Activated CD4-positive, alpha-beta T cell treated with anti-CD3 and anti-CD28 coated beads, Interleukin-2, Interleukin-4, amounts not matched to agents 100 ng/mL and 50 ng/mL, durations not matched to agents 16 hours and 8 hours (primary cell): ENCODE measurements at places on chromosomes 7 and 10.

DNA sequence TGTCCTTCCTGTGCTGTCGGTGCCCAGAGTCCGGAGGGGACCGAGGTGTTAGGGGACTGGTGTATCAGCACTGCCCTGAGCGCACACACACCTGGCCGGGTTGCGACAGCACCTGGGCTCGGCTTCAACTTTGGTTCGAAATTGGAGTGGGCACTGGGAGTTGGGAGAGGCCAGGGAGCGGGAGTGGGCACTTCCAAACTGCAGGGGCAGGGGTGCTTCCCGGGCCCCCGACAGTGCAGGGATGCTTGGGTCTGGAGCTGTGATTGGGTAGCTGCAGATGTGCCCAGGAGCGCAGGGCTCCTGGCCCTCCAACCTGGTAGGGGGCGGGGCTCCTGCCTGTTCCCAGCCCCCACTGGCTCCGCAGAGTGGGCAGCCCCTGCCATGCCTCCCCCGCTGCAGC is 7.7 kb downstream of the BBS9 start:
- no peak for DNase-seq

GRCh38 chr7:143043391-143043790 is 8.8 kb upstream of the OR6V1 start:
- no peak for DNase-seq

- DNase-seq = no peak
These were observed 107.7 kb upstream of the BTBD16 start for GRCh38 chr10:122163174-122164022.

DNA sequence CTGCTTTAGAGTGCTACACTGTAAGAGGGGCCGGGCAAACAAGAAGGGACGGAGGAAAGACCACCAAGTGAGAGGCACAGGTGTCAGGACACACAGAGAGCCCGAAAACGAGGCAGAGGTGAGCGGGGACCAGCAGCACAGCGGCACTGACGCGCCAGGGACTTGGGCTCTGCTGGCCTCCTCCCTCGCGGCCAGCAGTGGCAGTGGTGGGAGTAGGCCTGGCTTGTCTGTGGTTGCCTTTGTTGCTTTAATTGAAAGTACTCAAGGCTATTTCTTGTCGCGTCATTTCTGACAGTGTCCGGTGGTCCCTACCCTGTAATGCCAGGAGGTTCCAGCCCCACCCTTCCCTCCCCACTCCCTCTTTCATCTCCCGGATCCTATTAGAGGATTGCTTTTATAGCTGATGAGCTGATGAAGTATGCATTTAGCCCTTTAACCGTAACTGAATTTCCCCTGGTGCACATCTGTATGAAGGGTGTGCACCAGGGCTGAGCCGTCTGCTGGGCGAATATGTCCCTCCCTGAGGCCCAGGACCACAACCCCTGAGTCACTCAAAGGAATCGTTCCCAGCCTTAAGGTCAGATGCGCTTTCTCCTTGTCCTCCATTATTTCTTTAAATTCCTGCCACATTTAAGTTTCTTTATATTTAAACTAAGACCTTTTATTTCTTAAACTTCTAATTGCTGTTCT is 39.5 kb upstream of the FAM20C start:
- no peak for DNase-seq

DNA sequence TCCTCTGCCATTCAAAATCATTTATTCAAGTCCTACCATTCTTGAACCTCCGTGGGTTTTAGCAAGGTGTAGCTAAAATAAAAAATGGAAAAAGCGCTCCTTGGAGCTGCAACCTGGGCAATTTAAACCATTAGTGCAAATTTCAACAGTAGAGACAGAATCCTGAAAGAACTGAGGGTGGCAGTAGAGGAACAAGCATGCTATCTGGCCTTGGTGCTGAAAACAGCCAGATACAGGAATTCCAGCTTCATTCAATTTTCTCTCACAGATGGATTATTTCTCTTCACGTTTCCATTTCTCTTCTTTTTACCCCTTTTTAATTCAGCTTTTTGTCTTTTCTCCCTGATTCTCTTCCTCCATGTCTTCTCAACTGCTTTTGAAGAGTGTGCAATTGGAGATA is 77.7 kb downstream of the OTUD1 start:
- DNase-seq = no peak

GRCh38 chr10:3465406-3465891 is 292.9 kb upstream of the PITRM1 start:
- DNase-seq = no peak

DNA sequence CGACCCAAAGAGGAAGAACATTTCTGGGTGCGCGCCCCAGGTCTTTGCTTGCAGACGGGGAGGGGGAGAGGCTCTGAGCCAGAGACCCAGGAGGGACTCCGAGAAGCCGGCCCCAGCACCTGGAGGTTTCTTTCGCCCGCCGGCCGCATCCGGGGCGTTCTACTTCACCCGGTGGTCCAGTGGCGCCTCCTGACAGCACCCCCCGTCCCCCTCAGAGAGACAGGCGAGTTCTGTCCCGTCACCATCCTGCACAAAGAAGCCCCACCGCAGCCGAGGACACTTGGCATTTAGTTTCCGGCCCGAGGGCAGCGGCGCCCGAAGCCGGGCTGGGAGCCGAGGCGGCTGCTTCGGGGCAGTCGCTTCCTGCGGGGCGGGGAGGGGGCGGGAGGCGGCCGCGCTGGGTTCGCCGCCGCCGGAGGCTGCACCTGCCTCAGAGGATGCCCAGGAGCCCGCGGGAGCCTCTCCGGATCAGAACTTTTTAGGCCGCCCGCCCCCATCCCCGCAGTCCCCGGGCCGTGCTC is at the start of gene TMEM178B:
Gene TMEM178B, plus strand, starts transcription at position 424 of the 521 bp plus-strand sequence.
- peak; percentile 12 for DNase-seq

DNA sequence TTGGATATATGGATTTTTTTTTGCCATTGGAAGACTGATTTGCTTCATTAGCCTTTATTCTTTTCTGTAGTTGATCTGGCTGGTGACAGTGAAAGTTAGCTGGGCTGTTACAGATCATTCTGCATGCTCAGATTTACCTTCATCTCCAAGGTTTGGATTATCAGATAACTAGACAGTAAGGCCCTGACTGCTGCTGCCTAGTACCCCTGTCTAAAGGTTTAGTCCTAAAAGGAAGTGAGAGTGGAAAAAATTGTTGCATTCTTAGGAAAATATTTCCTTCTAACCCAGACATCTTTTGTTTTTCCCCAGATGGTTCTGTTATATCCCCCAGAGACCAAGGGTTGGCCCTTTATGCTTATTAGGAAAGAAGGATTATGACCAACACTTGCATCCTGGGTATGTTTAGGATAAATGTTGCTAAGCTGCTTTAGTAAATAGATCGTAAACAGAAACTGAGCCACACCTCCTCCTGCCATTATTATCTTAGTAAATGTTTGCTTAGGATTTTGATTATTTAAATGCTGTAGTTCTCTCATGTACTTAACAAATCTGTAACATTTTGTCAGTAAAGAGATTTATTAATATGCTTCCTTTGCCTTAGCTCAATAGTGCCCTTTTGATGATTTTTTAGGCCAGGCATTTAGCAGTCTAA is 44.4 kb downstream of the MCU start:
- no peak for DNase-seq

DNA sequence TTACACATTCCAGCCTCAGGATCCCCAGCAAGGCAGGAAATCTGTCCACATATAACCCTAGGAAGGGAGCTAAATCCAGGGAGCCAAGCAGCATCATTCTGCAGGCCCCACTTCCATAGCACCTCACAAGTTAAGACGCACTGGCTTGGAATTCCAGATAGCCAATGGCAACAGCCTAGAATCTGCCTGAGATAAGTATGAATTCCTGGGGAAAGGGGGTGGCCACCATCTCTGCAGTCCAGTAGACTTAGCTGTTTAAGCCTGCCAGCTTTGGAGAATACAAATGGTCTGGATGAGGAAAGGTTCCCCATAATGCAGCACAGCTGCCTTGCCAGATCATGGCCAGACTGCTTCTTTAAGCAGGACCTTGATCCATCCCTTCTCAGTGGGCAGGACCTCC is 179.4 kb upstream of the PRSS1 start:
- no peak for DNase-seq

GRCh38 chr7:49822856-49823255 is 49.4 kb downstream of the VWC2 start:
- no peak for DNase-seq

- no peak for DNase-seq
These were observed 18.4 kb upstream of the FRMD4A start for GRCh38 chr10:14349081-14349480.

GRCh38 chr10:86389441-86390193 is 23.0 kb upstream of the GRID1 start:
- DNase-seq = no peak

DNA sequence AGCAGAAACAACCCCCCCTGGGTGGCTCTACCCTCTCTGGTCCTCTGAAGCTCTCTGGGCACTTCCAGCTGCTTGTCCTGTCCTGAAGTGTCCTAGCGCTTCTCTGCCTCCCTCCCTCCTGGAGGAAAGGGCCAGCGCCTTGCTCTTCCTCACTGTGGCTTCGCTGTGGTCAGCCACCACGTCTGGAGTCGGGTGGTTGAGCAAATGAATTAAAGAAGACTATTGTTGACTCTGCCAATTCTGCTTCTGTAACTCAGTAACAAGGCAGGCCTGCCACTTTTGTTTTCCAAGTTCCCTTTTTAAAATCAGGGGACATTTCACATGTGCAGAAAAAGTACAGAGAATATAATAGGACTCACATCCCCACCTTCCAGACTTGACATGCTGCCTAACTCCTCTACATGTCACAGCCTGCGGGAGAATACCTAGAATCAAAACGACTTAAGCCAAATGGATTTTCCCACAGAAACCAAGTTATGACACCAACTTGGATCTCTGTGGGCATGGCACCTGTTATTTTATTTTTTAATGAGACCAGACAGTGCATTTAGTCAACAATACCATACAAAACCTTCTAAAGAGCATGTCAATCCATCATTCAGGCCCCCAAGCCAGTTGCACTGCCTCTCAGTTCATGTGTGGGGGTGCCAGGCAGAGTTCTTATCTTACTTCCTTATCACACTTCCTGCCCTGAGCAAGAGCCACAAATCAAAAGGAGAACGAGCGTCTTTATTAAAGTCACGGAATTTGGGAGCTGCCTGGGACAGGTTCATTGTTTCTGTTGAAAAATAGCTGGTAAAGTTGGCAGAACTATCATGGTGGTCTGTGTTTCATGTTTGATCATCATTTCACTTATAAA is 6.8 kb downstream of the FFAR4 start:
- DNase-seq = no peak

DNA sequence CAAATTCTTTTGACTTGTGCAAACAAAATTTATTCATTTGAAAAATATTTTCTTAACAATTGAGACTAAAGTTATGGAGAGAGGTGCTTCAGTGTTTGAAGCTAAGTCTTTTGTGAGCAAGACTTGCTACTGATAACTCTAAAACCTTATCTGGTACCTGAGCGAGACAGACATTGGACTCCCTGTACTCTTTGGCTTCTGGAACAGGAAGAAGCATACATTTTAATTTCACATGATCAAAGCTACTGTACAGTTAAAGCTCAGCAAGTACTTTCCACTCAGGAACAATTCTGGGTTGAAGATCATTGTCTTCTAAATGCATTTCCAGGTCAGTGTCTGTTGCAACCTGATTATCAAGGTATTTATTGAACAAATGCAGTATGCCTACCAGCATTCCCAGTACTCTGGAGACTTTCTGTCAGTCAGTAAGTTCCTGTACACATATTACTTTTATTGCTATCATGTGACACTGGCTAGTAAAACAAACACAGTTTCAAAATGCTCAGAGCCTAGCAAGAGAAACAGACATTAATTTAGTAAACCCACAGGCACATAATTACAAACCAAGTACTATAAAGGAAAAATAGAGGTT is 42.4 kb downstream of the CABCOCO1 start:
- DNase-seq = no peak

- no peak for DNase-seq
These were observed 36.1 kb downstream of the CRHR2 start for GRCh38 chr7:30646154-30646553.
